Endothelial cell of umbilical vein (primary cell): ENCODE measurements at places on chromosomes 6 and 20. TPM values are rescaled to one million over a fixed set of nuclear protein-coding genes. Genes with fewer than 3 reads are reported as not detected.

MAP7 gene
- 0.07 and 0.10 TPM in 2 replicates for polyA plus RNA-seq

GRCh38 chr6:23055523-23055922, 486.2 kb downstream of the HDGFL1 start:
- H3K27ac ChIP-seq, result no peak overlapping the region
- H3K36me3 ChIP-seq, result no peaks in the 10 kb centered on the region
- no peak for DNase-seq
- H3K4me1 ChIP-seq, result no peaks in the 10 kb centered on the region
- no peak overlapping the region for H3K4me3 ChIP-seq

C6orf52 gene
- polyA plus RNA-seq, result 0.27 and 0.54 TPM in 2 replicates

- DNase-seq, result no peak
- peaks cover 3% of the 10 kb centered on the region for H3K27me3 ChIP-seq
- no peaks in the 10 kb centered on the region for H3K36me3 ChIP-seq
- no peak overlapping the region for H3K27ac ChIP-seq
- H3K4me1 ChIP-seq, result no peaks in the 10 kb centered on the region
Observed at GRCh38 chr6:41294214-41294872, 7.9 kb upstream of the TREM1 start.

DNA sequence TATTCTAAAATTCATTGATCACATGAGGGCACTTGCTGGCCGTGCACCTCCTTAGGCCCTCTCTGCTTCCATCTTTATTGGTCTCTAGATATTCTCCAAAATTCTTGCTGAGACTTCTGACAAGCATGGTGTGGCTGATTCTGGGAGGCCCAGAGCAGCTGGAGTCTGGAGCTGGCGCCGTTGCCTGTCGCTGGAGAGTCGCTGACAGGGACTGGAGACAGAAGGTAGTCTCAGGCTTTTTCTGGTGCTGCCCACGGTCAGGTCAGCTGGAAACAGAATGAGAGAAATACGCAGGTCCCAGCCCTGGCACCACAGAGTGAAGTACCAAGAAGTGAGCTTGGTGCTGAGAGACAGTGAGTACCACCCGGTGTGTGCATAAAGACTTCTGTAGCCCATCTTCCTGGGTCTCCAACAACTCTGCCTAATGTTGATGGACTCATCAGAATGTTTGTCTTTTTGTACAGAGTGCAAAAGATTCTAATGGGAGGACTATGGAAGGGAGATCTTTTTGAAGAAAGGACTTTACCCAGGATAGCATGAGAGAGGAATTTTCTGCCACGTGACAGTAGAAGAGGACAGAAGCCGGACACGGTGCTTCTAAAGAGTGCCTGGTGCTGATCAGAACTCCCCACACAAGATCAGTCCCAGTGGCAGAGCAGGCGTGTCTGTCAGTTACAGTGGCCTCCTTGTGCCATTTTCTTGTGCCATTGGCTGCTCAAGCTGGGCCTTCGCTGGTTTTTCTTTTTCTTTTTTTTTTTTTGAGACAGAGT, 1.8 kb upstream of the ALDH8A1 start:
- no peaks in the 10 kb centered on the region for H3K4me1 ChIP-seq
- DNase-seq, result no peak
- H3K36me3 ChIP-seq, result no peaks in the 10 kb centered on the region

DNA sequence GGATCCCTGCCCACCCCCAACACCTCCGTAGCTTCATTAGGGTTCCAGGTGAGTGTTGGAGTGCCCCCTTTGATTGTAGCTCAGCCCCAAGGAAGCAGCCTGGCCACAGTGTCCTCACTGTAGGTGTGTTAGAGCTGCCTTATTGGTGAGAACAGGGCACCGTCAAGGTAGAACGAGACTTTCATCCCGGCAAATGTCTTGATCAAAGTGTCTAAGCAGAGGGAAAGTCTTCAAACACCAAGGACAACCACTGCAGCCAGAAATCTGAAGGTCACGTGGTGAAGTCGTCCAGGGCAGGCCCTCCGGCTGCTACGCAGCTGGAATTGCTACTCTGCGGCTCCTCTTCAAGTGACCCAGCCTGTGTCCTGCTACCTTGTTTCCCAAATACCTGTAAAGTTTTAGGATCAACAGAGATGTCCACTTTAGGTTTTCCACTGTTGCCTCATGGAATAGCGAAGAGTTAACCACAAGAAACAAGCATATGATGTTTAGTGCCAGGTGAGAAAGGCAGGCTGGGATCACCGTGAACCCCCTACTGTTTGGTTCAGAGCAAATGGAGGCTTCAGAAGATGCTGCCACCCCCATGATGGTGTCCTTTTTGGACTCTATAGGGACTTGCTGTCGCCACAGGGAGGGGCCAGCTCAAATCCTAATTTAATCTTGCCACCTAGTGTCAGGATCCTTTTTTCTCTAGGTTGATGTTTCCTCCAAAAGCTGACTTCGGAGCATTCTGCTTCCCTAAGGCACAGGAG, 1.7 kb upstream of the DLL1 start:
- no peak overlapping the region for H3K27ac ChIP-seq
- peaks cover 28% of the 10 kb centered on the region for H3K4me1 ChIP-seq
- H3K36me3 ChIP-seq, result no peaks in the 10 kb centered on the region
- no peak overlapping the region for H3K4me3 ChIP-seq

DNA sequence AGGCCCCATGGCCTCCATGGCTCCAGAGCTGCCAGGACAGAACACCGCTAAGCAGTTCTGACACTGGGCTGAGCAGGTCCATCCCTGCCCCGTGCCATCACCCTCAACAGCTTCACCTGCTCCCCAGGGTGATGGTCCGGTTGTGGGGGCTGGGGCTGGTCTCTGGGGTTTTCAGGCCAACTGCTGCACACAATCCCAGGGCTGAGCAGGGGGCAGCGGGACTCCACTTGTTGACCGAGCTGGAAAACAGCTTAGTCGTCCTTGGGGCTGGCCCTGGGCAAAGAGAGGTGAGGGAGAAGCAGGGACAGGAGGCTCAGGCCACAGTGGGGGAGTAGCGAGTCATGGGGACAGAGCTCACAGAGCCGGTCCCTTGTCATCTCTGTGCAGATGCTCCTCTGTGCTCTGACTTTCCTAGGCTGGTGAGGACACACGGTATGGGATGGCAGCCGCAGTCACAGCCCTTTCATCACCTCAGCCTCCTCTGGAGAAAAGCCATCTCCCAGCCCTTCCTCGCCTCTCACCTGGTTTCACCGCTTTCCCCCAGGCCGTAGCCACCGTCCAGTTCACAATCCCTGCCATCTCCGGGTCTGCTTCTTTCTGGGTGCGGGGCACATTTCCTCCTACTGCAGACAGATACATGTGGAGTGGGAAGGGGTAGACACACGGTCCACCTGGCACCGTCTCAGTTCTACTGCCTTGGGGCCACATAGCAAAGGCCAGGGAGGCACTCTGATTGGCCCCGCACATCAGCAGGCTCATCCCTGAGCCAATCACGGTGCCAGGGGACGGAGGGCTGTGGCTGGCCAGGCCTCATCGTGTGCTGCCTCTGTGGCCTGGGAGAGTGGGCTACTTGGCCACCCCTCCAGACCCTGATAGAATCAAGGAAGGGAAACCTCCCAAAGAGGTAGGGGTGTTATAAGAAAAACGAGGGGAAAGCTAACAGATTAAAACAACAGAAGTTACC, 19.1 kb downstream of the MDFI start:
- H3K4me1 ChIP-seq, result peaks cover 17% of the 10 kb centered on the region
- no peak overlapping the region for H3K27ac ChIP-seq
- DNase-seq, result no peak
- no peak overlapping the region for H3K4me3 ChIP-seq

DNA sequence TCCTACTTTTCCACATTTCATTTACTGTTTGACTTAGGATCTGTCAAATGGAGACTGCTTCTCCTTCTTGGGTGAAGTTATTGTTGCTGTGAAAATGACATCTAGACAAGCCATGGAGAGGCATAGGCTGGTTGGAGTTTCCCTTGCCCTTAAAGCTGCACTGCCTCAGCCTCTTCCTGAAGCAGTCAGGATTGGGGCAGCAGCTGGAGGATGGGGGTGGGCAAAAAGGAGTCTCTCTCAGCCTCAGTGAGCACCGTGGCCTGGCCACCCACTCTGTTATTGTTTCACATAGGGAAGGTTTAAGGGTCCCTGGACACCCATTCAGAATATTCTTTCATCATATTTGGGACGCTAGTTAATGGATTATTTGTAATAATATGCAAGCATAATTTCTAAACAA, 7.7 kb upstream of the ZBTB24 start:
- no peaks in the 10 kb centered on the region for H3K4me1 ChIP-seq
- peaks cover 23% of the 10 kb centered on the region for H3K27me3 ChIP-seq
- no peaks in the 10 kb centered on the region for H3K36me3 ChIP-seq
- no peak overlapping the region for H3K4me3 ChIP-seq

OXT gene
- not detected in 2 replicates for polyA plus RNA-seq

DNA sequence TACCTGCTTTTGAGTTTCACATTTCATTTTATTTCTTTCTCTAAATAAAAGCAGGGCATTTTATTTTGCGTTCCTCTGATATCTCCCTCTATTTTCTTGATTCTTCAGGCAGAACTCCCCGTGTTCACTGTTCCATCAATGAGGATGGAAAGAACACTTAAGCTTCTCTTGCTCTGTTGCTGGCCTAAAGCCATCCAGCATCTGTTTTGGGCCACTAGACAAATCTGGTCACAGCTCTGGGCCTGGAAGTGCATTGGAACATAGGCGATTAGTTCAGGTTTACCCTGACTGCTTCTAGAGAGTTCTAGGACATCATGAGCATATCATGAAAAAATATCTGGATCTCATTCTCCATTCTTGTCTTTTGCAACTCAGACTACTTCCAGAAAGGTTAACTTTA, 611.2 kb downstream of the UTRN start:
- H3K36me3 ChIP-seq, result no peaks in the 10 kb centered on the region
- H3K27me3 ChIP-seq, result no peaks in the 10 kb centered on the region
- no peak overlapping the region for H3K4me3 ChIP-seq
- peaks cover 17% of the 10 kb centered on the region for H3K4me1 ChIP-seq
- DNase-seq, result no peak

TP53INP2 gene
- polyA plus RNA-seq, result 14.5 and 18.3 TPM in 2 replicates

GRCh38 chr6:32488083-32488482, 42.0 kb downstream of the HLA-DRB5 start:
- DNase-seq, result no peak
- peaks cover 1% of the 10 kb centered on the region for H3K27me3 ChIP-seq
- no peak overlapping the region for H3K27ac ChIP-seq
- H3K36me3 ChIP-seq, result no peaks in the 10 kb centered on the region
- H3K4me3 ChIP-seq, result no peak overlapping the region
- no peaks in the 10 kb centered on the region for H3K4me1 ChIP-seq

- peaks cover 20% of the 10 kb centered on the region for H3K4me1 ChIP-seq
- no peak overlapping the region for H3K4me3 ChIP-seq
- no peak overlapping the region for H3K27ac ChIP-seq
- DNase-seq, result no peak
Observed at GRCh38 chr20:33671573-33672288, 2.5 kb downstream of the NECAB3 start.

- H3K36me3 ChIP-seq, result peaks cover 2% of the 10 kb centered on the region
- H3K4me1 ChIP-seq, result no peaks in the 10 kb centered on the region
- no peak for DNase-seq
- H3K27ac ChIP-seq, result no peak overlapping the region
Observed at GRCh38 chr20:25256226-25256859, 8.5 kb downstream of the PYGB start.

GRCh38 chr6:154731296-154732218, 1.7 kb upstream of the SCAF8 start:
- peaks cover 15% of the 10 kb centered on the region for H3K4me1 ChIP-seq
- H3K27ac ChIP-seq, result no peak overlapping the region
- H3K4me3 ChIP-seq, result no peak overlapping the region
- H3K36me3 ChIP-seq, result no peaks in the 10 kb centered on the region

CRISP2 gene
- polyA plus RNA-seq, result not detected in 2 replicates

AGER gene
- polyA plus RNA-seq, result 4.6 and 5.1 TPM in 2 replicates

DNA sequence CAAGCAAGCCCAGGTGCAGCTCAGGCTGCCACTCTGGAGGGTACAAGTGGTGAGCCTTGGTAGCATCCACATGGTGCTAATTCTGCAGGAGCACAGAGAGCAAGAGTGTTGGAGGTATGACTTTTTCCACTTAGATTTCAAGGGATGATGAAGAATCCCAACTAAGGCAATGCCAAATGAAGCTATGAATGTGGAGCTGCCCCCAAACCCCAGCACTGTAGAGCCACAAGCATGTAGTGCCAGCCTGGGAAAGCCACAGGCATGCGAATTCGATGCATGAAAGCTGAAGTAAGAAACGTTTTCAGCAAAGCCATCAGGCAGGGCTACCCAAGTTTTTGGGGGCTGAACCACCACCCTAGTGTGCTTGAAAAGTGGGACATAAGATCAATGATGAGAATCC, 251.1 kb downstream of the HAO1 start:
- no peaks in the 10 kb centered on the region for H3K36me3 ChIP-seq
- no peaks in the 10 kb centered on the region for H3K4me1 ChIP-seq
- no peak overlapping the region for H3K27ac ChIP-seq
- H3K27me3 ChIP-seq, result no peaks in the 10 kb centered on the region
- no peak for DNase-seq
- H3K4me3 ChIP-seq, result no peak overlapping the region

GRCh38 chr20:19823971-19824370, 65.9 kb downstream of the RIN2 start:
- H3K36me3 ChIP-seq, result no peaks in the 10 kb centered on the region
- H3K27me3 ChIP-seq, result no peaks in the 10 kb centered on the region
- DNase-seq, result no peak
- H3K4me1 ChIP-seq, result peaks cover 31% of the 10 kb centered on the region
- H3K4me3 ChIP-seq, result no peak overlapping the region
- H3K27ac ChIP-seq, result no peak overlapping the region

- H3K4me3 ChIP-seq, result peak within 1 kb of the TSS; percentile 93
- H3K4me1 ChIP-seq, result peaks cover 14% of the 10 kb centered on the region
- peak; percentile 83 for DNase-seq
- H3K36me3 ChIP-seq, result no peaks in the 10 kb centered on the region
- no peaks in the 10 kb centered on the region for H3K27me3 ChIP-seq
Observed at GRCh38 chr6:144284783-144285547, at the start of gene UTRN. Gene UTRN, plus strand, starts transcription at chr6:144285335. Its CDS starts 6,494 bp downstream, at chr6:144291829.

DNA sequence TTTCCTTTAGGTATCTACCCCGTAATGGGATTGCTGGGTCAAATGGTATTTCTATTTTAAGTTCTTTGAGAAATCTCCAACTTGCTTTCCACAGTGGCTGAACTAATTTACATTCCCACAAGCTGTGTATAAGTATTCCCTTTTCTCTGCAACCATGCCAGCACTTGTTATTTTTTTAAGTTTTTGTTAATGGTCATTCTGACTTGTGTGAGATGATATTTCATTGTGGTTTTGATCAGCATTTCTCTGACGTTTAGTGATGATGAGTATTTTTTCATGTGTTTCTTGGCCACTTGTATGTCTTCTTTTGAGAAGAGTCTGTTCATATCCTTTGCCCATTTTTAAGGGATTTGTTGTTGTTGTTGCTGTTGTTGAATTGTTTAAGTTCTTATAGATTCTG, 871.1 kb downstream of the KIF16B start:
- no peak overlapping the region for H3K27ac ChIP-seq
- no peaks in the 10 kb centered on the region for H3K36me3 ChIP-seq
- H3K27me3 ChIP-seq, result no peaks in the 10 kb centered on the region
- DNase-seq, result no peak
- H3K4me1 ChIP-seq, result peaks cover 23% of the 10 kb centered on the region

DNA sequence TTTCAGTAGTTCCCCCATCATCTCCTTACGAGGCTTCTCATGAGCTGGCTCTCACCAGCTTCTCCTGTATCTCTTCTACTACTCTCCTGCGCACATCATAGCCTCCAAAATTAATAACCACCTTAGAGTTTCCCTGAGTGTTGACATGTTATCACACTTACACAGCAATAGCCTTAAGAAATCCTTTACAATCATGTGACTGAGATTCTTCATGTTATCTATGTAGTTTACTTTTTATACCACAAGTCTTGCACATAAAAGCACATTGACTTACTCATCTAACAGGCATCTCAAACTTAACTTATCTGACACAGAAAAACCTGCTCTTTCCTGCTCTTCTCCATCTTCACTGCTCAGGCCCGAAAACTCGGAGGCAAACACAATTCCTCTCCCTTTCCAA, 103.7 kb upstream of the TAB2 start:
- peaks cover 4% of the 10 kb centered on the region for H3K27me3 ChIP-seq
- H3K4me1 ChIP-seq, result no peaks in the 10 kb centered on the region
- no peaks in the 10 kb centered on the region for H3K36me3 ChIP-seq
- DNase-seq, result no peak
- no peak overlapping the region for H3K4me3 ChIP-seq

- peaks cover 10% of the 10 kb centered on the region for H3K4me1 ChIP-seq
- no peaks in the 10 kb centered on the region for H3K36me3 ChIP-seq
Observed at GRCh38 chr6:150664091-150664490, 64.4 kb downstream of the PLEKHG1 start.
